ENCODE measurements at places on chromosomes 3 and 15. TPM values are rescaled to one million over a fixed set of nuclear protein-coding genes. Genes with fewer than 3 reads are reported as not detected.

DNA sequence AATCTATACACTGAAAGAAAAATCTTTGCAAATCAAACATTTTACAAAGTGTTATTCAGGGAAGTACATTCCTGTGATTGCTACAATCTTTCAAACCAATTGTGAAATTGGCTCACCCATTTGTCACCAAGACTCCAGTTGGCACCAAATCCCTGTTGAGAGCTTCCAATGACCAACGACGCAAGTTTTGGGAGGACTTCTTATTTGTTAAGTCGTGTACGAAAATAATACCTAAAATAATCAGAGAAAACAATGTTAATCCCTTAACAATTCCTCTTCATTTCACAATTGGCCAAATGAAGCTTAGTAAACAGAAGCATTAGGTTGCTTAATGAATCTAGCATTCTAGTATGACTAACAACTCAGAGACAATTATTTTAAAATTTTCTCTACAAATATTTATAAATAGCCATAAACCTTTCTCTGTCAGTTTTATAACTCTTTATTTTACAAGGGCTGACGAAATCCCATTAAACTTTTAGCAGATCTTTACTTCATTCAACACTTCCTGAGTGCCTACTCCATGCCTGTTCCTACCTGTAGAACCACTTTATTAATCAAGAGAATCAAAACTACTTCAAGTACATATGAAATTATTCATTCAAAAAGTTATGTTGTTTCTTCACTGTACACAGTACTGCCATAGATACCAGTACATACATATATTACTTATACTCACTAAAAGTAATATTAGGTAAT, 24.0 kb upstream of the HGD start:
- DNase-seq: no peak

SYNM gene
- total RNA-seq: 0.55 TPM

GRCh38 chr15:50320504-50320903, 34.5 kb downstream of the GABPB1 start:
- no peak for DNase-seq

- DNase-seq: no peak
Measured at GRCh38 chr15:85164841-85165466, 183.3 kb downstream of the PDE8A start.

GRCh38 chr15:51796847-51797401, 32.5 kb upstream of the TMOD3 start:
- no peak for DNase-seq

- no peak for DNase-seq
Measured at GRCh38 chr3:156492801-156493261, 62.1 kb downstream of the SSR3 start.

DNA sequence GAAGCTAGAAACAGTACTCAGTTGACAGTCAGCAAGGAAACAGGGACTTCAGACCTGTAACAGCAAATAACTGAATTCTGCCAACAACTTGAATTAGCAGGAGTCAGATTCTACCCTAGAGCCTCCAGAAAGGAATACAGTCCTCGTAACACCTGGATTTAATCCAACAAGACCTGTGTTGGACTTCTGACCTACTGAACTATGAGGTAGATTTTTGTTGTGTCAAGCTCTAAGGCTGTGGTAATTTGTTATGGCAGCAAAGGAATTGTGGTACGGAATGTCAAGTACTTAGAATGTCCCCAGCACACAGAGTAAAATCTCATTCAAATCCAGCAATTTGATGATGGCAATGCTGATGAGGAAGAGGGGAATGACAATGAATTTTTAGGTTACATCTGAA, 234.1 kb downstream of the LRRN1 start:
- no peak for DNase-seq

ERICH6 gene
- total RNA-seq: 0.39 TPM

GRCh38 chr3:37521429-37521828, 340.3 kb upstream of the CTDSPL start:
- no peak for DNase-seq

DNA sequence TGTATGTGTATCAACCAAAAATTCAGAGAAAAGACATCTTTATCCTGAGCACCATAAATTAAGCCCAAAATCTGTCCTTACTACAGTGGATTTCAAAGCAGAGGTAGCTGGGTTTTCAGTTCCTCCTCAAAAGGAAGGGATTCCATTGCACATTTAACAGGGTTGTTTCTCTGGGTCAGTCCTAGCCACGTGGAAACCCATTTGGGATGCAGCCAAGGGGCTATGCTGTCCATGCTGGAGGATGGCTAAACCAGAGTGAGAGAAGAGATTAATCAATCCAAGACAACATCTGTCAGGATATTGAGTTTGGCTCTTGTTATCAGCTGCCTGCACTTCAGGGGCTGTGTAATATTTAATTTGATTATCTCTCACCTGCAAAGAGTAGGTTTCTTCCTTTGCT, 28.1 kb downstream of the LSAMP start:
- DNase-seq: no peak
